Esophagus muscularis mucosa (tissue), 4 donors: ENCODE measurements at places on chromosomes 13 and 19. TPM values are rescaled to one million over a fixed set of nuclear protein-coding genes. Genes with fewer than 3 reads are reported as not detected.

DNA sequence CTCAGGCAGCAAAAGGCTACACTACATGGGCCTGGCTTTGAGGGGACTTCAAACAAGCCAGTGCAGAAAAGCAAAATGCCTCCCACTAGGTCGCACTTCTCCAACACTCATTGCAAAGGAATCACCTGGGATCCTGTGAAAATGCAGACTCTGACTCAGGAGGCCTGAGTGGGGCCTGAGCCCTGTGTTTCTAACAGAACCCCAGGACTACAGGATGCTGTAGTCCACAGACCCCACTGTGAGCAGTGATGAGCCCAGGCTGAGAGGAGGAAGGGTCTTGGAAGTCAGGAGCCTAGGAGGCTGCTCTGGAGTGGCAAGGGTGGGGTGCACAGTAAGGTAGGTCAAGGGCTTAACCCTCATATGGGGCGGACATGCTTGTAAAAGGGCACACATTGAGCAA is 46.7 kb upstream of the SERP2 start:
- DNase-seq: peak; percentile 72

DNA sequence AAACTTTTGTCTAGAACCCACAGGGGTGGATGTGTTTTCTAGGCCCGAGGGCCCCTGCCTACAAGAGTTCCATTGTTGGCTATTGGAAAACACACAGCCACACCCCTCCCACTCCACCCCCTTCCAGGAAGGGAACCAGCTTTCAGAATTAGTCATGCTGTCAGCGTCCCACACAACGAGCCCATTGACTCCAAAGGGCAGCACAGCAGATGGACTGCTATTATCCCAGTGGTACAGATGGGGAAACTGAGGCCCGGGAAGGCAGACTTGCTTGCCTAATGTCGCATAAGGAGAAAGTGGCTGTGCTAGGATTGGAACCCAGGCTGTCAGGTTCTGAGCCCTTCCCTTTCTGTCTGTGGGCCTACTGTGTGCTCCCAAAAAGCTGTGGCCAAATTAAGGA is 8.1 kb upstream of the FXYD3 start:
- DNase-seq: no peak

Gene SERP2
- 8.9 TPM for total RNA-seq

- DNase-seq: no peak
Measured at GRCh38 chr13:95420501-95420900, 119.2 kb upstream of the ABCC4 start.

DNA sequence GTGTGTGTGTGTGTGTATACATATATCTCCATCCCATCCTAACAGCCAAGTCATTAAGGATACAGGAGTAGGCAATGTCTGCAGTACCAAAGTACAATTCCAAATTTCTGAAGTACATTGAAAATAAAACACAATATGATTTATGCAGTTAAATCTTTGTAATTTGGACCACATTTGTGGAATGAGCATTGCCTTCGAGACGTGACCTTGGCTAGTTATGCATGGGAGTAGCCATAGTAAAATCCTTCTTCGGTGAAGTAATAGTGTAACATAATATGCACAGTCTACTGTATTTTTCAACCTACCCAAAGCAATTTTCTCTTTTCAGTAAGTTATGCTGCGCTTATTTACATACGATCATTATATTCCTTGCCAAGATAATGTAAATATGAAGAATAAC is 665.7 kb upstream of the GPC6 start:
- no peak for DNase-seq

DNA sequence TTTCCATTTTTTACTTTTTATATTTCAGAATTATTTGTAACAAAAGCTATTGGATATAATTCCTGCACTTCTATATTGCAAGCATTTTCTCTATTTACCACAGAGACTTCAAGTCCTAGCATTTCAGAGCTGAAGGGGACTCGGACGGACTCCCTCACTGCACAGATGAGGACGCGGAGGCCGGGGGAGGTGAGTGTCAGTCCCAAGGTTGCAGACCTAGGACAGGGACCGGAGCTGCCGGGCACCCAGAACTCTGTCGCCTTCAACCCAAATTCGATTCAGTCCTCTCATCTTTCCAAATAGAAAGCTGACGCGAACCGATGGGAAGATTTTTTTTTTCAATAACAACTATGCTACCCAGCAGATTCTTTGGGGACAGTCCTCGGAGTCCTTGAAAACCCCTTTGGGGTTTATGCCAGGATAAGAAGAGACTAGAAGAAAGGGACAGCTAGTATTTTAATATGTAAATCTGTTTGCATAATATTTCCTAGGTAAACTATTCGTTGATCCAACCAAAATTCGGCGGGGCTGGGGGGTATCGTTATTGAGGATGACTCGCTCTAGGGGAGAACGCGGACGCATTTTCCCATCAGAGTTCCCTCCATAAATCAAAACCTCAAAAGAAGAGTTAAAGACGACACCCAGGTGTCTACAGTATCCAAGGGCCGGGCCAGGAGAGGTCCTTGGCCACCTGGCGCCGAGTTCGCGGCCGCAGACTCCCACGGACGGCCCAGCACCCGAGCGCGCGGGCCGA is 803 bp downstream of the FLT3 start:
- DNase-seq: no peak

Gene OR7D2
- 0.17 TPM for total RNA-seq

Gene OVOL3
- not detected for total RNA-seq

DNA sequence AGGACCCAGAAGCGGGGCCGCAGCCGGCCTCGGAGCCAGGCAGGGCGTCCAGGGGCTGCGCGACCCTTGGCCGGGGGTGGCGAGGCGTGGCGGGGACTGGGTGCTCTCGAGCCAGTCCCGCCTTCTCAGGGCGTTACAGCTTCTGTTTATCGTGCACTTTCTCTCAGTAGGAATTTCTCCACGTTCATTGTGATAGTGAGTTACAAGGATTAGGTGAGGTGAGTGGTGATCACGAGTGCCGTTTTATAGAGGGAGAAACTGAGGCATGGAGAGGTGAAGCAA is 600 bp downstream of the AP1M1 start:
- DNase-seq: no peak

GRCh38 chr19:51124729-51125128 is at the start of gene SIGLEC9:
SIGLEC9 (plus strand) TSS chr19:51124906; CDS start chr19:51124975, 69 bp downstream.
- DNase-seq: no peak

Gene ZNF653
- total RNA-seq: 9.6 TPM

DNA sequence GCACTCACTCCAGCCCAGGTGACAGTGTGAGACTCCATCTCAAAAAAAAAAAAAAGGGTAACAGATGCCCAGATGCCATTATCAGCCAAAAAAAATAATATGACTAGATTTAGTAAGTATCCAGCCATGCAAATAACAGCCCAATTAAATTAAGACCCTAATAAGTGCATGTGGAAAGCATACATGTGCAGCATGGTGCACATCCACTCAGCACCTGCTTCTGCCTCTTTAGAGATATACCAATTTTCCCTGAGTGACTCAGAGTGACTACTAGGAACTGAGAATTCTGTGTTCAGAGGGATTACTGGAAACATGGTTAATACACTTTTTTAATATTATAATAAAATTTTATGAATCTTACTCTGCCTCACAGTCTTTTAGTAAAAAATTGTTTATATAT is 29.8 kb upstream of the ZNF675 start:
- no peak for DNase-seq

Gene PSG5
- total RNA-seq: not detected

- DNase-seq: no peak
Measured at GRCh38 chr13:111398715-111399299, 78.4 kb downstream of the TEX29 start.

GRCh38 chr19:2248136-2249009 is 750 bp upstream of the AMH start:
- no peak for DNase-seq

GRCh38 chr13:35165205-35165604 is 223.1 kb downstream of the NBEA start:
- no peak for DNase-seq

DNA sequence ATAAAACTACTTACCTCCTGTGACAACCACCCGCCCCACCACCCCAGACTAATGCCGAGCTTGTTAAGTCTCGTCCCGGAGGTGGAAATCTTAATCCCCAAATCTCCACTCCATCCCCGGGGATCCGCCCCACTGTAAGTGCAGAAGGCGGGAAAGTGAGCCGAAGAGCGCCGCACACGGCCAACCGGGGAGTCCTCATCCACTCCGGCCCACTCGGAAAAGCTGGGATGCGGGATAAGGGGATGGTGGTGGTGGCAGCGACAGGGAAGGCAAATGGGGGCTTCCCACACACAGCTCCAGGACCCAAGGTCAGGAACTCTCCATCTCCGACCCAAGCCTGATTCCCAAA is 621 bp downstream of the FBL start:
- DNase-seq: no peak

Gene OR4F17
- total RNA-seq: not detected

Gene ZNF83
- 35.9 TPM for total RNA-seq

Gene RASL11A
- 11.2 TPM for total RNA-seq

Gene KLK8
- total RNA-seq: not detected

DNA sequence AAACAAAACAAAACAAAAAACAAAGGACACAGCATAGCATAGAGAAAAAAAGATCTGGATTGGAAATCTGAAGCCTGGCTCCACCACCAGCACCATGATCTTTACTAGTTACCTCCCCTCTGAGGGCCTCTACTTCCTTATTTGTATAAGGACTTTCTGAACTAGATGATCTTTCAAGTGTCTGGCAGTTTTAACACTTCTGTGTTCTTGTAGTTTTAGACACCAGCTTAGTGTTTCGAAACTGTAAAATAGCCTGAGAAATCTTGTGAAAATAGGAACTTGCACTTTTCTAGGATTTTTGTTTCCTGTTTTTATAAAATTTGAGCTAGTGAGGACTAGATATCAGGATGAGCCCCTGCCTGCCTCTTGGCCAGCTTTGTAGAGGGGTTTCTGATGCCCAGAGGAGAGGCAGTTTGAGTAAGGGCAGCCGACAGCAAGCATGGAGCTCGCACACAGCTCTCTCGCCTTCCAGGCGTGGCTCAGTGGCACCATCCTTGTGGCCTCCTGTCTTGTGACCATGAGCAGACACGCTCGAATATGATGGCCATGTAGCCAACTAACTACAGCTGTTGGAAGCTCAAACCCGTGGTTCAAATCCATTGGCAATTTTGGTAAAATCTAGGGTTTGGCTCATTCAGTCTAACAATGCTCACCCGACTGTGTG is 319.0 kb downstream of the KCNRG start:
- DNase-seq: no peak

- no peak for DNase-seq
Measured at GRCh38 chr19:19775891-19776205, 42.9 kb upstream of the ZNF14 start.

DNA sequence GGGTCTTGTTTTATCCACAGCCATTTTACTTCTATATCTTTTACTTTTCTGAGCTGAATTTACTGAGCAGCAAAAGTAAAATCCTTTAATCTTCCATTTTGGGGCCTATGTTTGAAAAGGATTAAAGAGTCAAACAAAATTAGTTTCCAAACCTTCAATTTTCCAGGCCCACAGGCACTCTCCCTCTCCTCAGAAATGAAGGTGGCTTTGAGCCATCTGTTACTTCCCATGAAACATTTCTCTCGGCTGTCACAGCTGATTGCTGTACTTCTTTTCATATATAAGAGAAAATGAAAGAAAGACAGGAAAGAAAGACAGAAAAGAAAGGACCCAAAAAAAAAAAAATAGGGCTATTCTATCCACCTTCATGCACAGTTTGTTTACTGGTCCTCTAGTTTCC is 194.9 kb downstream of the LACC1 start:
- DNase-seq: no peak

GRCh38 chr13:73299787-73300186 is 241.0 kb downstream of the KLF5 start:
- no peak for DNase-seq

Gene IL12RB1
- 0.91 TPM for total RNA-seq

GRCh38 chr19:35675589-35676140 is 9.3 kb downstream of the UPK1A start:
- DNase-seq: no peak

DNA sequence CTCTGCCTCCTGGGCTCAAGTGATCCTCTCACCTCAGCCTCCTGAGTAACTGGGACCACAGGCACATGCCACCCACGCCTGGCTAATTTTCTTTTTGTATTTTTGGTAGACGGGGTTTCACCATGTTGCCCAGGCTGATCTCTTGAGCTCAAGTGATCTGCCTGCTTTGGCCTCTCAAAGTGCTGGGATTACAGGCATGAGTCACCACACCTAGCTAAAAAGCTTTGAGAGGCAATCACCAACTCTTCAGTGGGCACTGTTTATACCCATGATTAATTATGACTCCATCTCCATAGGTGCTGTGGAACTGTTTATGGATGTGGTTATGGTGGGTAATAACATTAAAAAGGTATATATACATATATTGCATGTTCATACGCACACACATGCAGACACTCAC is 7.5 kb upstream of the RBM26 start:
- DNase-seq: no peak
